T-helper 17 cell (primary cell): ENCODE measurements at places on chromosomes 6 and 20. TPM values are rescaled to one million over a fixed set of nuclear protein-coding genes. Genes with fewer than 3 reads are reported as not detected.

- H3K27me3 ChIP-seq = no peaks in the 10 kb centered on the region
- no peak for DNase-seq
- H3K4me1 ChIP-seq = peaks cover 84% of the 10 kb centered on the region
- H3K4me3 ChIP-seq = peak overlapping the region; percentile 41
- peaks cover 3% of the 10 kb centered on the region for H3K36me3 ChIP-seq
Observed at GRCh38 chr20:41147767-41148191, 10.4 kb downstream of the PLCG1 start.

DNA sequence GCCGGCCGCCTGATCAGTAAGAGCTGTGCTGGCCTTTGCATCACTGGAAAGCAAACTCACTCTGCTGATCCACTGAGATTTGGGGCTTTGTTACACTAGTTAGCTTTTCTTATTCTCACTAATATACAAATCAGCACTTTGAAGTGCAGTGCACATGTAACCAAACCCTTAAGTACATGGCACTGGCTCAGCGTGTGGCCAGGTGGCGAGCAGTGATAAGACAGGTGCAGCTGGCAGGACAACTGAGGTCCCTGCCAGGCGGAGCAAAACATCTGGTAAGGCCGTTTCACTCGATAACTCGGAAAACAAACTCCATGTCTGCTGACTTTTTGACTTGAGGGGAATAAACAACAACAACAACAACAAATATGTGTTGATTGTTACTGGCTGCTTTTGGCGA, 11.0 kb downstream of the GFRA4 start:
- H3K4me1 ChIP-seq = peaks cover 6% of the 10 kb centered on the region
- H3K36me3 ChIP-seq = peaks cover 7% of the 10 kb centered on the region
- H3K4me3 ChIP-seq = no peak overlapping the region
- peaks cover 4% of the 10 kb centered on the region for H3K27me3 ChIP-seq
- no peak overlapping the region for H3K27ac ChIP-seq

DNA sequence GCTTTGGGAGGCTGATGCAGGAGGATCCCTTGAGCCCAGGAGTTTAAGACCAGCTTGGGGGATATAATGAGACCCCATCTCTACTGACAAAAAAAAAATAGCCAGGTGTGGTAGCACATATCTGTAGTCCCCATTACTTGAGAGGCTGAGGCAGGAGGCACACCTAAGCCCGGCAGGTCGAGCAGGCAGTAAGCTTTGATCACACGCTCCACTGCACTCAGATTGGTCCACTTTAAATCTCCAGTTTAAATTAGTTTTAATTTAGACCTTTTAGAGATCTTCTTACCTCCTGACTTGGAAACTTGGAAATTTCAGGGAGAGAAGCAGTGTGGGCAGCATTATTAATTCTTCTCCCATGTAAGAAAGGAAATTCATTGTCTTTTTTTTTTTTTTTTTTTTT, 16.8 kb upstream of the PLCB4 start:
- no peak overlapping the region for H3K27ac ChIP-seq
- H3K27me3 ChIP-seq = no peaks in the 10 kb centered on the region
- H3K4me3 ChIP-seq = no peak overlapping the region
- no peaks in the 10 kb centered on the region for H3K36me3 ChIP-seq

GRCh38 chr6:135627092-135627715, 129.7 kb upstream of the AHI1 start:
- no peak overlapping the region for H3K27ac ChIP-seq
- H3K4me3 ChIP-seq = no peak overlapping the region
- no peak for DNase-seq
- peaks cover 4% of the 10 kb centered on the region for H3K4me1 ChIP-seq
- peaks cover 30% of the 10 kb centered on the region for H3K27me3 ChIP-seq
- H3K36me3 ChIP-seq = peaks cover 1% of the 10 kb centered on the region

DNA sequence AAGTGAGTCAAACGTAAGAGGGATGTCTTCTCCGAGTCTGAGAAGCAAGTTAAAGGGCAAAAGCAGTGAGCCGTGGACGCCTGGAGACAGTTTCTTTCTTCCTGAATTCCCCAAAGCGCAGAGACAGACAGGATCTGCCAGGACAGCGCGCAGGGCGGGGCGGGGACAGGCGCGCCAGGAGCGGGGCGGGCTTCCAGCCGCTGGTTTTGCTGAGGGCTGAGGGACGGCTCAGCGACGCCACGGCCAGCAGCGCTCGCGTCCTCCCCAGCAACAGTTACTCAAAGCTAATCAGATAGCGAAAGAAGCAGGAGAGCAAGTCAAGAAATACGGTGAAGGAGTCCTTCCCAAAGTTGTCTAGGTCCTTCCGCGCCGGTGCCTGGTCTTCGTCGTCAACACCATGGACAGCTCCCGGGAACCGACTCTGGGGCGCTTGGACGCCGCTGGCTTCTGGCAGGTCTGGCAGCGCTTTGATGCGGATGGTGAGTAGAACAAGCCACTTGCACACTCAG, at the start of gene SCGN:
TSS of gene SCGN (plus strand) at position 209 of the 509 bp plus-strand sequence. CDS start at position 398, 189 bp downstream.
- H3K4me1 ChIP-seq = no peaks in the 10 kb centered on the region
- peaks cover 3% of the 10 kb centered on the region for H3K36me3 ChIP-seq
- no peak for DNase-seq
- peaks cover 52% of the 10 kb centered on the region for H3K27me3 ChIP-seq
- no peak within 1 kb of the TSS for H3K4me3 ChIP-seq
- H3K27ac ChIP-seq = no peak within 1 kb of the TSS

DNA sequence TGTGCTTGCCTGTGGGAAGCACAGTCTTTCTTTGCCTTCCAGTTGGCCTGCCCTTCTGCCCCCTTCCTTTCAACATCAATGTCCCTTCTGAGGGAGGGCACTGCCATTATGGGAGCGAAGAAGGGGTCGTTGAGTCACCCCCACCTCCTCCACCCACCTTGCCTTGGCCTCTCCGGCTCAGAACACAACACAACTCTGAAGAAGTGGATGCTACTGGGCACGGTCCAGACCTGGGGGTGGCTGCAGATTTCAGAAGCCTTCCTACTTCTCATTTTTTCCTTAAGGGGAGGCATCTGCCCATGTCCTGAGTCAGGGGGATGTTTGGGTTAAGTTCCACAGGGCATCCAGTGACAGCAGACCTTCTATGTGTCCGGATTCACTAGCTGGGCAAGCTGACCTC, 72.1 kb downstream of the GFOD1 start:
- H3K27me3 ChIP-seq = peaks cover 13% of the 10 kb centered on the region
- H3K4me1 ChIP-seq = peaks cover 6% of the 10 kb centered on the region
- no peak overlapping the region for H3K27ac ChIP-seq
- H3K4me3 ChIP-seq = no peak overlapping the region
- no peak for DNase-seq
- peaks cover 2% of the 10 kb centered on the region for H3K36me3 ChIP-seq

GRCh38 chr6:136752554-136752953, 39.7 kb downstream of the MAP3K5 start:
- H3K27ac ChIP-seq = peak overlapping the region; percentile 98
- peaks cover 2% of the 10 kb centered on the region for H3K36me3 ChIP-seq
- H3K4me3 ChIP-seq = peak overlapping the region; percentile 85
- H3K4me1 ChIP-seq = peaks cover 76% of the 10 kb centered on the region
- H3K27me3 ChIP-seq = no peaks in the 10 kb centered on the region

- no peak overlapping the region for H3K27ac ChIP-seq
- no peaks in the 10 kb centered on the region for H3K27me3 ChIP-seq
- no peak overlapping the region for H3K4me3 ChIP-seq
- H3K36me3 ChIP-seq = peaks cover 6% of the 10 kb centered on the region
- no peak for DNase-seq
Observed at GRCh38 chr6:29938746-29939508, 3.4 kb upstream of the HLA-A start.

DNA sequence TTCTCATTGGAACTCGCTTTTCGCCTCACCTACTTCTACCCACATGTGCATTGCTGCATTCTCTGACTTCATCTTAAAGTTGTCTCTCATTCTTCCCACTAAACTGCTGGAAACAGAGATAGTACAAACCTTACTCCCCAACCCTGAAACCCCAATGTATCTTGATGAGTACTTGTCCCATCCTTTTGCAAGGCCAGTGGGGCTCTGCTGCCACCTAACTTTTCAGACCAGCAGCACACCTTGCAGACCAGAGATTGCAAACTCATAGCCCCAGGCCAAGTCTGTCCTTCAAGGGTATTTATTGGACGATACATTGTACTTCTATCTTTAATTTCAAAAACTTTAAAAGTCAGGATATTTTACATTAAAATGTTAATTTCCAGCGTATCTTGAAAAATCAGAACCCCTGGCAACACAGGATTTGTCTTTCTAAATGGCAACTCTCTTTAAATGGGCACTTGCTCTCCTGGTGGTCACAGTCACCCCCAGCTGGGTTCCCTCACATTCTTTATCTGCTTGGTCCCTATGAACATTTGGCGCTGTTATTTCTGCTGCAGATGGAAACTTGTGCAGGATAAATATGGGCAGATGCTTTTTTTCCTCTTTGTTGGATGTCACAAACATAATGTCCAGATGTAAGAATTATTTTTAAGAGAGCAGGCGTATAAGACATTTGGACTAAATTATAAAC, 83.9 kb downstream of the SOD2 start:
- no peak overlapping the region for H3K27ac ChIP-seq
- no peaks in the 10 kb centered on the region for H3K27me3 ChIP-seq
- peaks cover 2% of the 10 kb centered on the region for H3K36me3 ChIP-seq
- DNase-seq = no peak
- no peak overlapping the region for H3K4me3 ChIP-seq

DNA sequence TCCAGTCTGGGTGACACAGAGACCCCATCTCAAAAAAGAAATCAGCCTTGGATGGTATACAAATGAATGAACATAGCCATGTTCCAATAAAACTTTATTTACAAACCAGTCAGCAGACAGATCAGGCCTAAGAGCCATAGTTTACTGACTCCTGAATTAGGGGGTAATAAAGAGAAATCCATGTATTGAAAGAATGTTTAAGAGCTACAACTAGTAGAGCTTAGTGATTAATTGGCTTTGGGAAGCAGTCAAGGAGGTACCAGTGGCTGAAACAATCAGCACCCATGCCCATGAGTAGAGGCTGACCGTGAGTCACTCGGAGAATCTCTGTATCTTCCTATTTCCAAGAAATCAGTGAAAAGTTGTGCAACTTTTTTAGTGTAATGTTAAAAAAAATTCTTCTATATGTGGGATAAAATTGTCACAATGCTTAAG, 223.6 kb upstream of the RREB1 start:
- no peak overlapping the region for H3K4me3 ChIP-seq
- H3K36me3 ChIP-seq = no peaks in the 10 kb centered on the region
- no peak for DNase-seq
- peaks cover 4% of the 10 kb centered on the region for H3K27me3 ChIP-seq
- H3K27ac ChIP-seq = no peak overlapping the region

DNA sequence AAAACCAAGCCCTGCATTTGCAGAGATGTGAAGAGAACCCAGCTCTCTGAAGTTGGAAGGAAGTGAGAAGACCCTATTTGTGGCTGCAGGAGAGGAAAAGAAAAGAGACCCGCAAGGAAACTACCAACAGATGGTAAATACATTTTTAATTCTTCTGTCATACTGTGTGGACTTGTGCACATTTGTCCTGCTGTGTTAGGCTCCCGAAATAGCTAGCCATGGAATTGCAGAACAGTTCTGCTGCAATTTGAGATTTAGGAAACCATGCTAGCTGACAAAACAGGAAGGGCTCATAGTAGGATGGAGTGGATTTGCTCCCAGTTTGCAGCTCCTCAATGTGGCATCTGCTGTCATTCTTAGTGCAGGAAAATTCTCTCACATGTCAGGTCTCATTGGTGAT, 12.1 kb upstream of the ATXN1 start:
- DNase-seq = no peak
- no peak overlapping the region for H3K4me3 ChIP-seq
- peaks cover 6% of the 10 kb centered on the region for H3K27me3 ChIP-seq
- H3K27ac ChIP-seq = no peak overlapping the region

DNA sequence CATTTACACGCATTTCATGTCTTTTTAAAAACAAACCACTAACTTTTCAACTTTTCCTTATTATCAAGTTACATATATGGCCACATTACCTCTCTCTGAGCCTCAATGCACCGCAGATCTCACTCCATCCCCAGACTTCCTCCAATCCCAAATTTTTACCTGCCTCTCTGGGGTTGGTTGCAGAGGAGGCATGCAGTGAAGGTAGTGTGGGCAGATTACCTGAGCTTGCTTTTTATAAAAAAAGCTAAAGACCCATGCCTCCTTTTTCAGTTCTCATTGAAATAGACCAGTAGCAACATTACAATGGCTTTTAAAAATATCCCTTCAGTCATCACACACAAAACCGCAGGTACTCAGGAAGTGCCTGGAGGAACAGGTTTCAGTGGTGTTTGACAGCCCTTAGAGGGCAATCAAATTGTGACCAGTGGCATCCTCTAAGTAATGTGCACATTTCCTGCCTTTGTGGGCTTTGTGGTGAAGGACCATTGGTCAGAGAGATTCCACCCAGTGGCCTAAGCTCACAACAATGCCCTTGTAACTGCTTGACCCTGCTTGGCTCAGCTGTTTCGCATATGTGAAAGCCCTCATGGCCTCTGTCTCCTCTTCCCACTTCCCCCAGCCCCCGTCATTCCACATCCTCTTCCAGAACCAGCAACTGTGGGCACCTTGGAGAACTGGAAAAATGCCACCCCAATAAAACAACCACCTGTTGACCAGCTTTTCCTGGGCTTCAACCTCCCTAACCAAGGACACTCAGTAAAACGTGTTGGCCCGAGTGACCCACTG, 30.2 kb upstream of the IL17A start:
- no peaks in the 10 kb centered on the region for H3K36me3 ChIP-seq
- peaks cover 32% of the 10 kb centered on the region for H3K27me3 ChIP-seq
- no peak overlapping the region for H3K27ac ChIP-seq
- DNase-seq = no peak

DNA sequence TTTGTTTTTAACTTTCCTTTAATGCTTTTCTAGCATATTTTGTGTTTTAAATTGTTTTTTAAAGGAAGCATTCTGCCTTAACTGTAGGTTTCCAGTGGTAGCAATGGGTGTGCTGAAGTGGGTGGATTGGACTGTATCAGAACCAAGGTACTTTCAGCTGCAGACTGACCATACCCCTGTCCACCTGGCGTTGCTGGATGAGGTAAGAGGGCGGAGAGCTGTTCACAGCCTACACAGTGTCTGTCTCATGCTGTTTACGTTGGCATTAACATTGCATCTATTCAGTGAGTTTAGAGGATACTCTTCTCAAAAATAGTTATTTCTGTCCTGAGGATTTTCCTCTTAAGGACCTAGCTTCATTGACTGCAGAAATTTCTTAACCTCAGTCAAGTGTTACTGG, 11.9 kb downstream of the NELFCD start:
- H3K27me3 ChIP-seq = no peaks in the 10 kb centered on the region
- DNase-seq = no peak
- peaks cover 3% of the 10 kb centered on the region for H3K4me1 ChIP-seq
- H3K27ac ChIP-seq = peak overlapping the region; percentile 1
- no peak overlapping the region for H3K4me3 ChIP-seq
- H3K36me3 ChIP-seq = peaks cover 11% of the 10 kb centered on the region

- H3K4me3 ChIP-seq = no peak overlapping the region
- DNase-seq = no peak
- H3K36me3 ChIP-seq = no peaks in the 10 kb centered on the region
- no peak overlapping the region for H3K27ac ChIP-seq
- no peaks in the 10 kb centered on the region for H3K27me3 ChIP-seq
Observed at GRCh38 chr6:163888030-163888819, 473.7 kb downstream of the QKI start.

- DNase-seq = no peak
- no peak overlapping the region for H3K4me3 ChIP-seq
- no peak overlapping the region for H3K27ac ChIP-seq
- H3K4me1 ChIP-seq = peaks cover 13% of the 10 kb centered on the region
- peaks cover 6% of the 10 kb centered on the region for H3K36me3 ChIP-seq
Observed at GRCh38 chr6:40442591-40442990, 144.6 kb downstream of the LRFN2 start.

Gene MOG
- total RNA-seq = not detected

Gene GTSF1L
- not detected for total RNA-seq

Gene ENPP3
- total RNA-seq = 0.16 TPM

Gene IMPG1
- not detected for total RNA-seq

Gene ENPP5
- 0.16 TPM for total RNA-seq

Gene AARS2
- 13.1 TPM for total RNA-seq
